ENCODE measurements at places on chromosomes 16 and 17. TPM values are rescaled to one million over a fixed set of nuclear protein-coding genes. Genes with fewer than 3 reads are reported as not detected.

The MT1G gene
- total RNA-seq = 45.6 TPM

The DPH1 gene
- 36.8 TPM for total RNA-seq

The STX8 gene
- total RNA-seq = 53.8 TPM

The PTX4 gene
- not detected for total RNA-seq

The CMTM2 gene
- total RNA-seq = 0.31 TPM

The EVPL gene
- 0.09 TPM for total RNA-seq

The CSF3 gene
- total RNA-seq = not detected

The UTS2R gene
- total RNA-seq = not detected

The TBC1D28 gene
- not detected for total RNA-seq

The SECTM1 gene
- total RNA-seq = 12.6 TPM

The PIRT gene
- not detected for total RNA-seq

The DNAH3 gene
- total RNA-seq = not detected

The USP10 gene
- 117 TPM for total RNA-seq

The LDHD gene
- total RNA-seq = 0.35 TPM

The PPP1R27 gene
- not detected for total RNA-seq

The CAPNS2 gene
- total RNA-seq = not detected

The CCDC200 gene
- not detected for total RNA-seq

The PEX12 gene
- 7.2 TPM for total RNA-seq

The GPRC5C gene
- 1.3 TPM for total RNA-seq

The GRB2 gene
- 209 TPM for total RNA-seq

The KIF19 gene
- 0.25 TPM for total RNA-seq

The CCL17 gene
- total RNA-seq = 7.4 TPM

The NPIPA2 gene
- total RNA-seq = 3.1 TPM

The TPSD1 gene
- total RNA-seq = not detected

The AATK gene
- total RNA-seq = 0.48 TPM

The ACOX1 gene
- total RNA-seq = 28.2 TPM

The PPP1R1B gene
- not detected for total RNA-seq

The MEOX1 gene
- total RNA-seq = 0.37 TPM

The FBXO39 gene
- total RNA-seq = 1.0 TPM

The PLCG2 gene
- 8.0 TPM for total RNA-seq

The HBA2 gene
- total RNA-seq = not detected

The ASIC2 gene
- total RNA-seq = not detected

The KRTAP1-1 gene
- not detected for total RNA-seq

The OMG gene
- total RNA-seq = 1.1 TPM

The LGALS9 gene
- total RNA-seq = 44.8 TPM

The CBFA2T3 gene
- 1.2 TPM for total RNA-seq

The SYNRG gene
- total RNA-seq = 63.2 TPM

The CHST4 gene
- total RNA-seq = not detected

The LRRC36 gene
- 3.1 TPM for total RNA-seq

The ZBTB4 gene
- 29.0 TPM for total RNA-seq

The NLRC3 gene
- total RNA-seq = 28.8 TPM

The GNAO1 gene
- 12.2 TPM for total RNA-seq

The CDH16 gene
- not detected for total RNA-seq

The MT1A gene
- total RNA-seq = 1.5 TPM

The AP1G1 gene
- 87.0 TPM for total RNA-seq

The KRTAP4-4 gene
- total RNA-seq = not detected

The PRR35 gene
- total RNA-seq = 0.10 TPM

The HNF1B gene
- total RNA-seq = 0.48 TPM

The TEKT5 gene
- 0.23 TPM for total RNA-seq

The KRT39 gene
- total RNA-seq = not detected

The ADAD2 gene
- 0.43 TPM for total RNA-seq
